Kidney tubule cell (primary cell): ENCODE measurements at places on chromosomes 7 and 10.

GRCh38 chr7:27224983-27225934, 17.3 kb upstream of the EVX1 start:
- no peak for DNase-seq

- DNase-seq = no peak
These were observed 36.0 kb downstream of the MKLN1 start for GRCh38 chr7:131363719-131364118.

DNA sequence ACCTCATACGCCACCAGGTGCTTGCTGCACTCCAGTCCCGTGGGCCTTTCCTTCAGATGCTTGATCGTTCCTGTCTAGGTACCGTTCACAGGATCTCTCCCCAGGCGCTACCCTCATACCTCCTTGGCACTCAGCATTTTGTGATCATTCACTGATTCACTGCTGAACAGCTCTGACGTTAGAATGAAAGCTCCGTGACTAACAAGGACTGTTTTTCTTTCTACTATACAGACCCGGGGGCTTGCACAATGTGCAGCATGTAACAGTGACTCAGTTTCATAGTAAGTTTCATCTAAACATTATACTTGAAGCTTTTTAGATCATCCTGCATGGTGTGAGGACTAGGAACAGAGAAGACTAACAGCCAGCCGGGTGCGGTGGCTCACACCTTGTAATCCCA, 20.6 kb downstream of the KIN start:
- DNase-seq = no peak

DNA sequence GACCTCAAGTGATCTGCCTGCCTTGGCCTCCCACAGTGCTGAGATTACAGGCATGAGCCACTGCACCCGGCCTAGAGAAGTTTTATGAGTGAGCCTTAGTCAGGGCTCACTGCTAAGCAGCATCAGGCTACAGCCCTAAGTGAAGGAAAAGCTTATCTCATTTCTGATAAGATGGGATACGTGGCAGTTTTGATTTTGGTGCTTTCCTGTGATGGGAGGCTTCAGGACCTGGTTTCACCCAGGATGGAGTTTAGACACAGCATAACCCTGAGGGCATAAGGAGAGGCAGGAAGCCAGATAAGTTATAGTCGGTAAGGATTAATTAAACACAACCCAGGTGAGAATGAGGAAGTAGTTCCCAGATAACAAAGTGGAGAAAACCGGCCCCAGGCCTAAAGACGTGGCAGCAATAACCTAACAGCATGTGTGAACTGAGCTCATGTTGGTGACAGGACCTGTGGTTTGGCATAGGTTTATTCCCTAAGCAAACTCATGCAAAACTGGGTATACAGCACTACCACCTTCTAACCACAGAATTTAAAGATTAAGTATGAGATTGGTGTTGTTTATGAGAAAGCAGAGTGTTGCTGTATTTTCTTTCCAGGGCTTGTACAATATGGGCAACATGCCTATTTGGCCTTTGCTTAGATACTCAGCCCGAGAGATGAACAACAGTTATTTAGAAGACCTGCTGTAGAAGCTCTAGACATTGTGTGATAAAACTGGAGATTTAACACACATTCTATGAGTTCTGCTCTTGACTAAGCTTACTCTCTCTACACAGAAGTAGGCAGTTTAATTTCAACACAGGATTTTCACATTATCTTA, 119.4 kb downstream of the COL28A1 start:
- DNase-seq = peak; percentile 68

DNA sequence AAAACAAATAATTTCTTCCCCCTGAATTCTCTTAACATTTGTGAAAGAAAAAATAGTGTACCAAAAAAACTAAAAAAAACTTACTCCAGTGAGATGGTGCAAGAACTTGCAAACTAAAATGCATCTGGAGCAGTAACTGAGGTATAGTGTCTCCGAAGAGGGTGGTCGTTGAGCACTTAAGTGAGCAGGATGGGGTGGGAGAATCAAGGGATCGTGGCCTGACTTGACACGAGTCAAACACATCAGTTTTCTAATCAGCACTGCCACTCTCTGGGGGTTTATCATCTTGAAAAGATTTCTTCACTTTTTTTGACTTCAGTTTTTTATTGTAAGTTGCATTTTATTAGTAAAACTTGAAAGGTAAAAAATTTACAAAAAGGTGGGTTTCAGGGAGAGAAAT, 2.5 kb downstream of the ZNF273 start:
- no peak for DNase-seq
